HS-27A (cell line): ENCODE measurements at places on chromosomes 5 and 9.

- no peak for DNase-seq
These were observed 16.0 kb upstream of the SHC3 start for GRCh38 chr9:89194421-89195130.

- DNase-seq, result no peak
These were observed 4.1 kb upstream of the HDHD3 start for GRCh38 chr9:113380869-113381378.

GRCh38 chr9:113290052-113290607 is 13.0 kb downstream of the RNF183 start:
- no peak for DNase-seq

GRCh38 chr5:78824831-78825281 is 160.3 kb downstream of the ARSB start:
- no peak for DNase-seq
